ENCODE measurements at places on chromosomes 3 and 15. TPM values are rescaled to one million over a fixed set of nuclear protein-coding genes. Genes with fewer than 3 reads are reported as not detected.

GPR149 gene
- not detected for polyA plus RNA-seq

DNA sequence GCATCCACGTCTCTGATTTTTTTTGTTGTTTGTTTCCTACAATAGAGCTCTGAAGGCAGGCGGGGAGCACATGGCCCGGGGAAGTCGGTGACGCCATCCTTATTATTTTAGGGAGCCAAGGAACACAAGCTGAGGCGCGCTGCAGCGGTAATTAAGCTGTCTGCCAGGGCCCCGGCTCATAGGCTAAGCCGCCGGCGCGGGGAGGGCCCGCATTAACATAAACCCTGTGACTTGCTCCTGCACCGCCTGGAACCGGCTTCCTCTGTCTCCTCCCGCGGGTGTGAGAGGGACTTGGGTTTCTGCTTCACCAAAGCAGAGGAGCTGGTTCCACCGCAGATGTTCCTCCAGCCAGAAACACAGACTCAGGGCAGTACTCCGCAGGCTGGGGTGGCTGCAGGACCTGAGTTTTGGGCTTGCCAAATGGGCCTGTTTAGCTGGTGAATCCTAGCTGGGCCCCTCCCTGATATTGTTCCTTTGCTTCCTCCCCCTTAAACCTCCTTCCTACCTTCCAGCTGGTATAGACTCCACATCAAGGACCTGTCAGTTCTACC, 25.3 kb downstream of the ANP32A start:
- DNase-seq, result no peak

DNA sequence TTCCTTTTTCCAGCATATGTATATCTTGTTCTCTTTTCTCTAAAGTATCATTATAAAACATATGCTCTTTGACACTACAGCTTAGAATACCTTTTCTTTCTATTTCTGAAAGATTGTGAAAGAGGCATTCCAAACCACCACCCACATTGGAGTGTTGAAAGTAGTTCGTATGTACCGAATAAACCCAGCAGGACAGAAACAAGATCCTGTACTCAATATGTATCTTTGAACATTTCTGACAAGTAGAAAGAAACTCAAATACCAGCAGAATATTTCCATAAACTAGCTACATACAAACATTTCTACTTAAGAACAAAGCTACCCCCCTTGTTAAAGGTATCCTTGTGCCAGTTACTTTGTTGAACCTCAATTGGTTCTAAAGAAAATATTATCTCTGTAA, 415.3 kb upstream of the ALCAM start:
- DNase-seq, result no peak

EFCC1 gene
- 0.27 TPM for polyA plus RNA-seq

DNA sequence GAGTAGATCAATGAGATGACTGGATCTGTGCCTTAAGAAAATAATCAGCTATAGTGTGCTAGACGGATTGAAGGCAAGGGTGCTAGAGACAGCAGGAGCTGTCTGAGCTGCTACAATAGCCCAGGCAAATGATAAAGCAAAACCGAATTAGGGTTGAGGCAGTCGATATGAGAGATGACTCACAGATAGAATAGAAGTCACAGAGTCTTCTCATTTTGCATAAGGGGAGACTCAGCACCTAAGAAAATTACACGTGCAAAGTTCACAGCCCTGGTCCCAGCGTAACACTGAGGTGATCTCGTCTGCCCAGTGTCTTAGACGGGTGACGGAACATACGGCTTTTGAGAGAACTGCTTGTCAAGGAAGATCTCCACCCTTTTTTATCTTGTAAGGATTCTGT, 11.6 kb downstream of the LPP start:
- DNase-seq, result no peak

DUOX1 gene
- not detected for polyA plus RNA-seq

ZNF592 gene
- polyA plus RNA-seq, result 6.9 TPM

CLSTN2 gene
- 0.04 TPM for polyA plus RNA-seq

IGSF11 gene
- polyA plus RNA-seq, result 0.05 TPM

DNA sequence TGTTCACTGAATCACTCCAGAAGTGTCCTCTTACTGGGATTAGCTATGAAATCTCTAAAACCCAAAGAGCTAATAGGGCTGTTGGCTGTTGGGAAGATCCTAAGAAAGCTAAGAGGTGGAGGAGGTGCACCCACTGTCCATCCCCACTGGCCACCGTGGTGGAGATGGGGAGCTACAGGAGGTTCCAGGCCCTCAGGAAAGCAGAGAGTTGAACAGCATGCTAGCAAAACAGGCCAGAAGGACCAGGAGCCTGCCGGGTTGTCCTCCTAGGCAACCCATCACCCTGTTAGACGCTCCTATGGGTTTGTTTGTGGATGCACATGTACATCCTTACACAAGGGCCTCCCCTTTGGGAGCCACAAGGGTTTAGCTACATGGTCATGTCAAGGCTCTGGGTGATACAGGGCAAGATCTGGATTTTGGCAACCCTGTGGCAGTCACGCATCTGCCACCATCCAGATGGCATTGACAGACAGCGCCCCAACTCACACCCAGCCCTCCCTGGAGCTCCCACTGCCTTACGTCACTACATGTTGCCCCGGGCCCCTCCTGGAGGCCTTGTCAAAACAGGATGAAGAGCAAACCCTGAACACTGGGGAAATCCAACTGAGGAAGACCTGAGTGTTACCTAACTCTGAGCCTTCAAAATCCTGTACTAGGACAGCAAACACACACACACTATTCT, 208.1 kb downstream of the SLCO3A1 start:
- no peak for DNase-seq

DNA sequence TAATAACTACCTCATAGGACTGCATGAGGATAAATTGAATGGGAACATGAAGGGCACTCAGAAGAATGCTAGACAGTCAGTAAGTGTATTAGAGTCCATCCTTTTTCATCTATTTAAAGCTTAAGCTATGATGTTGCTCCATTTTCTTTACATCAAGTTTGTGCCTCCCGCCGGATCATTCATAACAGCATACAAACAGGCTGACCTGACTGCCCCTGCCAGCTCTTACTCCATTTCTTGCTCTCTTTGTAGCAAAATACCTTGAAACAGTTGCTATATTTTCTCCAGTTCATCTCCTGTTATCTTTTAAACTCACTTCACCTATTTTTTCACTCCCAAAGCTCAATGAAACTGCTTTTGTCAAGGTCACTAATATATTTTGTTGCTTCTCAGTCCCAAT, 315.6 kb upstream of the ALCAM start:
- DNase-seq, result no peak

DNA sequence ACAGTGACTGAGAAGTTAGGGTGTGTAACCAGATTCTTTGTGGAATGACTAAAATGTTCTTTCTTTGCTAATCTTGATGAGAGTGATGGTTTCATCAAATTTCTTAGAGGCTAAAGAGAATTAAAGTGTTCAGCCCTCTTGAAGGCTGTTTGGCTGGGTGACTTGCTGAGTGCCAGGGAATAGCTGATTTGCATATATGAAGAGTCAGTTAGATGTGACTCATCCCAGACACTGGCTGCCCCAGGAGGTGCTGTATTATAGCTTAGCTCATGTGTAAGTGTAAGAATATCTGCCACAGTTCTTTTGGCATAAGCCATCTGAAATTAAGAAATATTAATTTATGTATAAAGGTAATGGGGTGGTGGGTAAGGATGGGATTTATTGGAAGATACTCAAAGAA, 535.1 kb downstream of the NLGN1 start:
- DNase-seq, result no peak

- DNase-seq, result no peak
These were observed 57.6 kb downstream of the CD86 start for GRCh38 chr3:122112754-122113153.

FAM174B gene
- 2.1 TPM for polyA plus RNA-seq

DNA sequence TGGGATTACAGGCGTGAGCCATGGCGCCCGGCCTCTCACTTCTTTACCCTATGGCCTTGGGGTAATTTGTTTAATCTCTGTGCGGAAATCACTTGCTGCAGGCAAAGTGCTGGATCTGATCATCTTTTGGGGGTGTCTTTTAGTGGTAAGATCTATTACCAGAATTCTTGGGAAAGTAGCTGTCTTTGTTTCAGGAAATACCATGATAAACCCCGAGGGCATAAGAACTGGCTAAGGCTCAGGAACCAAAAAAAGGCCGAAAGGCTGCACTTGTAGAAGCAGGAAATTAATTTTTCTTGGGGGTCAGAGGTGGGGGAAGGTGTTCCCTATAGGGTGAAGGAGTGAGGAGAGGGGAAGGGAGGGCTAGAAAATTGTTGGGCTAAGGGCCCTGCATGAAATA, 22.7 kb upstream of the IGF2BP2 start:
- no peak for DNase-seq

- no peak for DNase-seq
These were observed 21.9 kb downstream of the TNK2 start for GRCh38 chr3:195886181-195887141.

DNA sequence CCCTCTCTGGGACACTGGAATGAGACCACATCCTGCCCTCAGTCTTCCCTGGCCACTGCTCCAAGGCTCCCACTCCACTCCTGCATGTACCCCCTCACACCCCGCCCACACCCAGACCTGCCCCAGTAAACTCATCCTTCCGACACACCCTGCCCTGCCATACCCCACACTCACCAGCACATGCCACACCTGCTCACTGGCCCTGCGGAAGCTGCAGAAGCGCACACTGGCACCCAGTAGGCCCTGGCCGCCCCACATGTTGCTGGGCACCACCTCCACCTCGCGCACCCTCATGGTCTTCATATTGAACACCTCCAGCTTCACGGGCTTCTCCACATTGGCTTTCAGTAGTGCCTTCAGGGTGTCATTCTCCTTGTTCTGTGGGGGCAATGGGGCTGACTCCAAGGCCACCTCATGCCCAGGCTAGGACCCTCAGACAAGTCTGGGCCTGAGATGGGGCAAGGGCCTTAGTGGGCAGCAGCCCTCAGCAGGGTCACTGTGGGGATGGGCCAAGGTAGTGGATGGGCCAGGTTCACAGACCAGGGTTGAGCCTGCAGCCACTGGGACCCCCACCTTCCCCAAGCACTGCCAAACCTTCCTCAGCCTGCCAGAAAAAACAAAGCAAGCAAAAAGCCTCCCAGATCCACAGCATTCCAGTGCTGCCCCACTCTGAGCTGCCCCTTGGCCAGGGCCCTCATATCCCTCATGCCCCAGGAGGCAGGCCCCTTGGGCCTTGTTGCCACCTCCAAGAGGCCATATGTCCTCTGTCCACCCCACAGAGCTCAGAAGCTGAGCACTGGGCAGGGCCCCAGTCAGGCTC, 4.7 kb downstream of the GORASP1 start:
- no peak for DNase-seq

- no peak for DNase-seq
These were observed 95.1 kb downstream of the FOXP1 start for GRCh38 chr3:71488391-71488809.

GUCA1C gene
- polyA plus RNA-seq, result not detected

CPNE9 gene
- polyA plus RNA-seq, result not detected

All from AG04450 (cell line).